Globus pallidus (tissue), 1 donor: ENCODE measurements at places on chromosomes 4 and X.

- no peak for DNase-seq
These were observed 716 bp downstream of the FHIP1A start for GRCh38 chr4:151409470-151410313.

GRCh38 chr4:60724623-60725022 is 475.5 kb upstream of the ADGRL3 start:
- DNase-seq = no peak

DNA sequence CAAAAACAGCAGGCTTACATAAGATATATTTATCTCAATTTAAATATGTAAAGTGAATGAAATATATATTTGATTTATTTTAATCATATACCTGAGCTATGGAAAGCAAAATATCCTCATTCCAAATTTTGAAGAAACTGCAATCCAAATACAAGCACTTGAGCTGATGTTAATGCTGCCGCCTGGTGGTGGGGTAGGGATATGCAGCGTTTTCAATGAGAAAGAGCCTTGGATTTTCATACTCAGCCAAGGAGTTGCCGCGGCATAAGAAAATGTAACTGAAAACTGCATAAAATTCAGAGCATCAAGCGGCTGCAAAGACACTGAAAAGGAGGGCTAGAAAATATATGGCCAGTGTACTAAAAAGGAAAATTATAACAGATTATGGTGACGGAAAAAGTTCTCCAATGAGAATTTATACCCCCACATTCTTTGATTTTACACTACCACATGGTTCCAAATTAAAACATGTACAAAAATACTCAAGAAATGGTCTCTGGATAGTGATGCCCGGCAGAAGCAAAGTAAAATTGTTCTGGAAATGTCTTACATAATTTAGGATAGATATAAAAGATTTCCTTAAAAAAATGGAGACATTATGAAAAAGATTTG is 660.3 kb upstream of the PITX2 start:
- DNase-seq = peak; percentile 20

DNA sequence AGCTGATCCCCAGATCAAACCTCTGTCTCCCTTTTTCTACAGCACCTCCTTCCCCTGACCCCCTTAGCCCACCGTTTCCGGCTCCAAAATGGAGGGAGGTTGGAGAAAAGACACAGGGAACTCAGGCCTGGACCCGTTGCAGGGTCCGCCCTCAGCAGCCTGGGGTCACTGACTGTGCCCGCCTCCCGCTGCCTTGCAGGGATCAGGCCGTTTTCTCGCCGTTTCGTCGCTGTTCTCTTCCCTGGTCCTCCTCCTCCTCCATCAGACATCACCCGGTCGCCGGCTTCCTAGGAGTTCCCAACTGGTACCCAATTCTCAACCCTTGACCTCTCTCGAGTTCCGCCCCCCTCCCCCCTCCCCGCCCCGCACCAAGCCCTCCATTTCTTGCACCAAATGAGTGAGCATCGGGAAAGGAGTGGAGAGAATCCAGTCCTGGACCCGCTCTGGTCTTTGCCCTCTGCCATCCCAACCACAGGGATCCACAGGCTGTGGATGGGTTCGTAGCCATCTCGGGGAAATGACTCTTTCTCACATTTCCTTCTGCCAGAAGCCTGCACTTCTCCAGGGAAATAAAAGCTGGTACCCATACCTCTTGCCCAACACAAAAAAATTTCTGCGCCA is 493 bp downstream of the TCEAL5 start:
- no peak for DNase-seq

GRCh38 chr4:146132445-146132844 is 43.1 kb upstream of the LSM6 start:
- no peak for DNase-seq

DNA sequence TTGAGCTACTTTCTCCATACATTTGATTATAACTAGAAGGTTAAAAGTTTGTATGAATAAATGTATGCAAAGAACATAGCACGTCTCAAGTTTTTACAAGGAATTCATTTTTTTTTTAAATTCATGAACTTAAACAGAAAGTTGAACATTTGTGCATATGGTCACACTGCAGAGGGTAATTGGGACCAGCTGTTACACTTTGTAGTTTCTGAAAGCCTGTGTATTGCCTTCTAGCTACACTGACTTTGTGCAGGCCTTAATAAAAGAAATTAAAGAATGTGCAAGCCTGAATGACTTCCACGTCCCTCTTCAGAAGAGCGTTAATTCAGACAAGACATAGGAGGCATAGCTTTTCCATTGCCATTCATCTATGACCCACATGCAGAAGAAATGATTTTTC is 153.1 kb upstream of the PCDH18 start:
- no peak for DNase-seq

DNA sequence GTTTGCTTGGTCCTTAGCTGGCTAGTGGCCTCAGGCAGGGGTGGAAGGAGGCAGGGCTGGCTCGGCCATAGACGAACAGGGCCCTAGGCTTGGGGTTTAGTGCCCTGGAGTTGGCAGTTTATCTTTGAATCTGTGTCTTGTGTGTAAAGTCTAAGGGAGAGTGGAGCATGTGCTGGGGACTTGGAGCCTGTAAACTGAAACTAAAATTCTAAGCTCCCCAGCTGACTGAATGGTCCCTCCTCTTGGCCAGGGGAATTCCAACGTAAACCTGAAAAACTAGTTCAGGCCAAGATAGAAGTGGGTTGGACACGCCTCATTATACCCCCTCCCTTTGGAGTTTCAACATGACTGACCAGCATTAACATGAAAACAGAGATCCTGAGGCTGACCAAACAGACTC is 46.1 kb upstream of the GPR78 start:
- DNase-seq = no peak
